Stimulated activated CD8-positive, alpha-beta memory T cell treated with anti-CD3 and anti-CD28 coated beads, Interleukin-15, amount 100 ng/mL, for 24 hours (primary cell): ENCODE measurements at places on chromosomes 4 and X.

- DNase-seq, result no peak
Observed at GRCh38 chr4:89204624-89205023, 93.3 kb downstream of the TIGD2 start.

GRCh38 chrX:41472231-41472815, 25.2 kb downstream of the NYX start:
- no peak for DNase-seq

GRCh38 chrX:69117876-69118526, 47.3 kb downstream of the PJA1 start:
- DNase-seq, result no peak

GRCh38 chr4:30380404-30380998, 339.7 kb upstream of the PCDH7 start:
- DNase-seq, result no peak

GRCh38 chrX:31543634-31544033, 471.8 kb upstream of the FTHL17 start:
- no peak for DNase-seq

DNA sequence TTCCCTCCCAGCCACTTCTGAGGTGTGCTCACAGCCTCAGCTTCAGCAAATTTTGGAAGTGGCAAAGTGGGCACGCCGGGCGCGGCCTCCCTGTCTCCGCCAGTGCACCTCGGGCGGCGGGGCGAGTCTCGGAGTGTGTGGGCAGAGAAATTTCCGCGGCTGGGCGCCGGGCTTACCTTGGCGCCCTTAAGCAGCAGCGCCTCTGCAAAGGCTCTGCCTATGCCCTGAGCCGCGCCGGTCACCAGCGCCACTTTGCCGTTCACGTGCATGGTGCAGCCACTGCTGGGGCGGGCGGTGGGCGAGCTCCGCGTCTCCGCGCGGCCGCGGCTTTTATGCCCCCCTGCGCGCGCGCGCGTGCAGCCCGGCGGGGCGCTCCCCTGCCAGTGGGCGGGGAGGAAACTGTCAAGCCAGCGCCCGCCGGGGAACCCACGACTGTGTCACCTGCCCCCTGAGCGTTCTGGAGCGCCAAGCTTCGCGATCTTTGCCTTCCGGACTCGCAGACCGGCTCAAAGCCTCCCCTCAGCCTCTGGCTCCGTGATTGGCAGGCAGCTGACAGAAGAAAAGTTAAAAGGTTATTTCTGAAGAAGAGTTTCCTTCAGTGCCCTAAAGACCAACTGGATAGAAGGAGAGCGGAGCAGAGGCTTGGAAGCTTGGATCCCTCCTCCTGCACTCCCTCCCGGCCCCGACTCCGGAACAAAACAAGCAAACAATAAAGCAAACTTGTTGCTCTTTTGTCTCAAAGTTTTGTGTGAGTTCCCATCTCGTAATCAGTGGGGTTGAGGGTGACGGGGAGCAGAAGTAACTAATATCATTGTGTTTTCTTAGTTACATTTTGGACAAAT, at the start of gene HPGD:
Gene HPGD (minus strand): TSS at position 306 of the 842 bp plus-strand sequence. CDS start 37 bp downstream, at position 269.
- peak; percentile 12 for DNase-seq

DNA sequence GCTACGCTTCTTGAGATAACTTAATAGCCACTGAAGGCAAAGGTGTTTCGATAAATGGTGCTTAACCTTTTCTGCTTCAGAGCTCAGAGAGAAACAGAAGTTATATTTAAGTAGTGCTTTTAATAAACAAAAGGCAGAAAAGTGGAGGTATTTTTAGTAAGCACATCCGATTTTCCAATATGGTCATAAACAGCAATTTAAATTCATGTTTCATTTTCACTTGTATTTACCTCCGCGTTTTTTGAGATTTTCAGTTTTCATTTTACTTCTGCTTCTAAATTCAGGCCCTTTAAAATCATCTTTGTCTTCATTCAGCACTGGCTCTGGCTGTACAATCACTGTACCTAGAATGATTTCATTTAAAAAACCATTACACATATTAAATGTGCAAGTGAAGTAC, 92.4 kb downstream of the ATRX start:
- DNase-seq, result no peak

DNA sequence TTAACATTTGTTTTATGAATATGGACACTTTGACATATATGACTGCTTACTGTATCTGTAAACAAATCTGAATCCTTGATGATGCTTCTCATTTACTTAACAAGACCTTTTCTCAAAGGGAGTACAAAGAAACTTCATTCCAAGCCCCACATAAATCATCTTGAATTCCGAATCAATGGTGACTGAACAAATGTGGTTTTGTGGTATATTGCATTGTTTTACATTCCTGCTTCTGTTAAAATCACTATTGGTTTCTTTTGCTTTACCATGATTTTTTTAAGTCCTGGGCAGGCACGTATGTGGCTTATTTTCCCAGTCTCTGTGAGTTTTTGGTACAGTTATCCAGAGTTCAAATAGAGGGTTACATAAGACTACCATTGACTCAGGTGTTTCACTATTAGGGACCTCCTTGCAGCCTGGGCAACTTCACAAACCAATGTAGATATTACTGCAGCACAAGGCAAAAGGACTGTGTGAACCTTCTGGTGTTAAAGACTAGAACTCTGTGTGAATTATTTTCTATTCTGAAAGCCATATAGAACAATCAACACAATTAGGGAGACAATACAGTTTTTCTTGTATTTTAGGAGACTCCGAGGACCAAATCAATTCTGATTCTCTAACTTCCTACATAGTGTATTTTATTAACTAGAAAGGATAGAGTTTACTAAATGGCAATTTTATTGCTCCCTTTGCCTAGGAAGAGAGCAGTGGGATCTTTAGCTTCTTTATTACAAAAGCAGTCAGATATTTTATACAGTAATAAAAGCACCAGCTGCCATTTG, 196.4 kb downstream of the GALNTL6 start:
- DNase-seq, result no peak

GRCh38 chrX:38205039-38205438, 15.6 kb downstream of the SRPX start:
- DNase-seq, result no peak

DNA sequence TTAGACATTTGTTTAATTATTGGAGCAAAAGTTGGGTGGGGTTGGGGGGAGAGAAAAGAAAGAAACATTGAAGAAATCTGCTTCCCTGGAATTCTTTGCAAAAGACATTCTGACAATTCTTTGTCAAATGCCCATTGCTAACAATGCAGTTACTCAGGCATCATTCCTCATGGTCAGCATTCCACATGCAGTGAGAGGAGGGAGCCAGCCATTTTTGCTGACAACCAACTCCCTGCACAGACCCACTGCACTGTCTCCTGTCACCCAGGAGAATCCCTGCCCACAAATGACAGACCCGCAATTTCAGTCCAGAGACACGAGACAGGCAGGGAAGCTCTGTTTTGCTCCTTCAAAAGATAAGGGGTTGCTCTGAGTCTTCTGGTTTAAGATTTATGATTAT, 985.1 kb upstream of the SLIT2 start:
- no peak for DNase-seq

GRCh38 chrX:24732766-24733500, 39.2 kb downstream of the POLA1 start:
- no peak for DNase-seq
